NCI-H510A treated with DMSO at 0.1 percent for 48 hours (cell line): ENCODE measurements at places on chromosomes 2 and 18.

DNA sequence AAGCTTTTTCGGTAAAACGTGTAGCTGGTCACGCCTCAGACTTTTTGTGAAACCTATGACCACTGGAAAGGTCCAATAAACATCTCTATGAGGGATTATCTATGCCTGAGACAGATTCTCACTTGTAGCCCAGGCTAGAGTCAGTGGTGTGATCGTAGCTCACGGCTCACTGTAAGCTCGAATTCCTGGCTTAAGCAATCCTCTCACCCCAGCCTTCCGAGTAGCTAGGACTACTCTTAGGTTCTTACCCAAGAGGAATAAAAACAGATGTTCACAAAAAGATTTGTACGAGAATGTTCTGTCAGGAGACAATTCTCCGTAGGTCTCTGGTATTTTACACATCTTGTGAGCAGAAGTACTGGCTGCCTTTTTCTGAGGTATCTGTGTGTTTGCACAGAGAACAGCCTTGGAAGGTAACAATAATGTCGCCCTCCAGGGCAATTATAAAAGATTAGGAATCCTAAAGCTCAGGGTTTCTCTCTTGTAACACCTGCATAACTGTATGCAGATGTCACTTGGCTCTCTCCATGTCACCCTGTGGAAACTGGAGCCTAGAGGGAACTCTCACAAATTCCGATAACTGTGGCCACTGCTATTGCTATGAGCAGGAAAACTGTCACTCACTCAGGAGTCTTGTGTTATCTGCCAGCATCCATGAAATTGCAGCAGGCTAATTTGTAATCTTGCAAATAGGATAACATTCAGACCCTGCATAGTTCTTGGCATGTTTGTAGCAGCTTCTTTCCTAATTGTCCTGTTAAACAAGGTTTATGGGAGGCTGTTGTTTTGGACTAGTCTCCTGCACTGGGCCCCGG is 25.5 kb upstream of the RALBP1 start:
- no peak for DNase-seq

- DNase-seq, result no peak
Measured at GRCh38 chr18:31072175-31072574, 29.6 kb upstream of the DSC3 start.

DNA sequence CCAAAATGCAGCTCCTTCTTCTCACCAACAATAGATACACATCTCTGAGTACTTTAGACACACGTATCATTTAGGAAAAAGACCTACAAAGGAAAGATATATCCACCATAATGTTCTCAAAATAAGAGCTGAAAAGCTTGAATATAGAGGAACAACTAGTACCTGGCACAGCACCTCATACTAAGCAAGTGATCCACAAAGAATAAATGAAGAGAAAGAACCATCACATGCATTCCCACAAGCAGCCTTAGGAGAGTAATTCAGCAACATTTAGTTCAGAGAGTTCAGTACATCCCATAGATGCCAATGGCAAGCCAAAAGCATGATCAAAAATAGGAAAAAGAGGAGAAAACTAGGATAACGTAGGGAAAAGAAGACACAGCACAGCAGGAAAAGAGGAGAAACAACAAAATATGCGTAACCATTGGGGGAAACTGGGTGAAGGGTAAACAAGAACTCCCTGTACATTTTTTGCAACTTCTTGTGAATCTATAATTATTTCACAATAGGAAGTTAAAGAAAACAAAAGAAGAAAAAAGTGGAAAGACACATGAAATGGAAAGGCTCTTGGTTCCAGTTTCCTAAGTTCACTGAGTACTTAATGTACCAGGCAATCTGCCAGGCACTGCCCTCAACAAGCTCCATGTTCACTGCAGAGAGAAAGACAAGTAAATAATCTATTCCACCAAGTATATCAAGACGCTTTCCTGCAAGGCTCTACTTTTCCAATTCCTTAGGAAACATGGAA is 22.3 kb downstream of the CLASP1 start:
- DNase-seq, result no peak

GRCh38 chr2:165787334-165787733 is 6.7 kb downstream of the GALNT3 start:
- DNase-seq, result no peak

- DNase-seq, result no peak
Measured at GRCh38 chr18:21457179-21457535, 143.3 kb downstream of the ESCO1 start.

GRCh38 chr2:62565309-62565908 is 59.4 kb upstream of the TMEM17 start:
- DNase-seq, result peak; percentile 23

DNA sequence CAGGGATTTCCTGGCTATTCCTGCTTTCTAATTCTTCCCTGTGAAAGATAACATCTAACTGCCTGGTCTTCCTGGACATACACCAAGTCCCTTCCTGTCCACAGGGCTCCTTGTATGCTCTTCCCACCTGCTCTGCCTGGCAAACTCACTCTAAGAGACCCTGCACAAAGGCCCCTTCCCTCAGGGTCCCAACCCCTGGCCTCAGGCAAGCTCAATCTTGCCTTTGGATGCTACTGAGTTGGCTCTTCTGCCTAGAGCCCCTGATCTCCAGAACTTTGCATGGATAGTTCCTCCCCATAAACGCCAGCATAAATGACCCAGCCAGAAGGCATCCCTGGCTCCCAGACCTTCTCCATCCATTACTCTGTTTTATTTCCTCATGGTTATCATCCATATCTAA is 98.3 kb upstream of the OTOS start:
- no peak for DNase-seq

DNA sequence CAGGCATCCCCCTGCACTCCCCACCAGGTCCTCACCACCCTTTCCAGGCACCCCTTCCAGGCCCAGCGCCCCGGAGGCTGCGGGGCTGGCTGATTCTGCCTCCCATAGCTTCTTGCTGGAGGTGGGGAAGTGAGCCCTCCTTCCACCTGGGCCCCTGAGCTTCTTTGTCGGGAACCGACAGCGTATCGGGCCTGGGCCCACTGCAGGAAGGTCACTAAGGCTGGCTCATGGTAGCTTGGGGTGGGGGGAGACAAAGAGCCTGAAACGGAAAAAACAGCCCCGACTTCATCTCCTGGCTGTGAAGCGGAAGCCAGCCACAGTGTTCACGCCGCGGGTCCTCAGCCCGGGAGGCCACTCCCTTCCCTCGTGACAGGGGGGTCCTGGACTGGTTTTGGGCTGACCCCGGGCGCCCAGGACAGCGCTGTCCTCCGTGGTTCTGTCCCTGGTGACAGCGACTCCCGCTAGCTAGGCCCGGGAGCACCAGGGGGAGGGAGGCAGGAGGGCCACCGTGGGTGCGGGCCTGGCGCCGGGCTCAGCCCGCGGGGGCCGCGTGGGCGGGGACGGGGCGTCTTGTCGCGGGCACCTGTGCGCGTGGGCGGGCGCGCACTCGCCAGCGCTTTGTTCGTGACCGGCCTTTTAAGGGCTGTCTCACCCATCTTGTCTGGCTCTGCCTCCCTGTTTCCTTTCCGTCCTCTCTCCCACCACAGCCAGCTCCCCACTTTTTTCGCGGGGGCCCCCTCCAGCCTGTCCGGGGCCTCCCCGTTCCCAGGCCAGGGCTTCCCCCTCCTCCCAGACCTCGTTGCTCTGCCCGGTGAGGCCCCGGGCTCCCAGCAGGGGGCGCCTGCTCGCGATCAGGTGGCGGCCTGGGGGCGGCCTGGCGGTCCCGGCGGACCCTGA is 64.9 kb downstream of the DNMT3A start:
- DNase-seq, result no peak

- DNase-seq, result no peak
Measured at GRCh38 chr2:196750291-196750923, 49.1 kb downstream of the GTF3C3 start.

GRCh38 chr2:228630786-228631185 is 449.3 kb upstream of the SPHKAP start:
- DNase-seq, result no peak

GRCh38 chr2:47486841-47487497 is 84.0 kb downstream of the MSH2 start:
- peak; percentile 25 for DNase-seq

DNA sequence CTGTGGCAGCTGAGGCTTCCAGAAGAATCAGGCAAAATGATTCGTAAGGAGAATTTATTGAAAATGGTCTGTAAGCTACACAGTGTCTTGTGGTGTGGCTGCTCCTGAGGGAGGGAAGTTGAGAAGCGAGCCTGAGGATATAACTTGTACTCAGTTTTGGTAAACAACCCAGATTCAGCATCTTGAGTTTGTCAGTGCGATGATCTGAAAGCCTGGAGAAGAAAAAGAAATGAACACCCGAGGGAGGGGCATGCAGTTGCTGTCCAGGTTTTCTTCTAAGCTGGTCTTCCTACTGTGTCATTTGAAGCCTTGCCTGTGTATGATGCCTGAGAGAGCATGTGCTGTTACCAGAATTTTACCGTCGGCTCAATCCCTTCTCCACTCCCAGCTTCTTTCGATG is 87.3 kb downstream of the MAPK4 start:
- DNase-seq, result no peak

- DNase-seq, result no peak
Measured at GRCh38 chr18:62370366-62370765, 45.3 kb downstream of the TNFRSF11A start.

- DNase-seq, result no peak
Measured at GRCh38 chr2:121149384-121149783, 135.6 kb downstream of the TFCP2L1 start.

DNA sequence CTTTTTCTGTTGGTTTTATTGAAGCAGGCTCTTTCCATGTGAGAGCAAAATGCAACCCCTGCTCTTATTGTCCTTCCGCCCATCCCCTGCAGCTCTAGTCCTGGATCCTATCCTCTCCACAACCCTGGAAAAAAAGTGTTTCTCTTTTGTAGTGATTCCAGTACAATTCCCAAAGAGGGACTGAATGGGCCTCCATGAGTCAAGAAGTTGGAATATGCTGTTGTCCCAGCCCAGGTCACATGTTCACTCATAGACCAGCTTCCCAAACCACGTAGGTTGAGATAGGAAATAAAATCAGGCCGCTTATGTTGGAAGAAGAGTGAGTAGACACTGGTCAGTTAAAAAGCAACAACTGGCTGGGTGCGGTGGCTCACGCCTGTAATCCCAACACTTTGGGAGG is 39.4 kb downstream of the CPO start:
- no peak for DNase-seq

- DNase-seq, result no peak
Measured at GRCh38 chr2:26660363-26660962, 19.3 kb upstream of the CIB4 start.

DNA sequence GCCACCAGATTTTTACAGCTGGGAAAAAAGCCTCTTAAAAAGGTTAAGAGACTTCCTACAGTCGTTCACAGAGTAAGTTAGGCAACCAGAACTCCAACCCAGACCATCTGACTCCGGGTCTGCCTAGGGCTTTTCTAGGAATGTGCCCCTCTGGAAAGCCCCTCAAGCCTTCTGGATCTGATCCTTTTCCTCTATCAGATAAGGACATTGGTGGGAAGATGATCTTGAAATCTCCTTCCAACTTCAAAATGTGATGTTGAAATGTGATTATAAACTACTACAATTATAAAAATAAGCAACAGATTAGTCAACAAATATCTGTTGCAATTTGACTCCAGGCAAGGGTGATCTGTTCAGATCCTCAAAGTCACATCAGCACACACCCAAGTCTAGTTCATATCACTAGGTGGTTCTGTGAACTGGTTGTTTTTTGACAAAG is 270.4 kb downstream of the ARHGAP15 start:
- DNase-seq, result no peak

DNA sequence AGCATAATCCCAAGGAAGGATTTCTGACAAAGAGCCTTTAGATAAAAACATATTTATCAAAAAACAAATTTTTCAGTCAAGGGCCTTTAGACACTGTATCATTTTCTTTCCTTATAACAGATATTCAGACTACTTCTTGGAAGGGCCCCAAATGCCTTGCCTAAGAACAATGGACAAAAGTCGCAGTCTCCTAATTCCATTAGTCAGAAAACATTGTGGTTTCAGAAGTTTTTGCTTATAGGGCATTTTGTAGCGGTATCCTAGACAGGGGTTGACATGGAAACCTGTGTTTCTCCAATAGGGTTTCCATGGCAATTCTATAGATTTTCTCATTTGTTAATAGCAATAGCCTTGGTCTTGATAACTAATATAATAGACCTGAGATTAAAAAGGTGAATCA is 36.7 kb upstream of the AGPS start:
- no peak for DNase-seq

DNA sequence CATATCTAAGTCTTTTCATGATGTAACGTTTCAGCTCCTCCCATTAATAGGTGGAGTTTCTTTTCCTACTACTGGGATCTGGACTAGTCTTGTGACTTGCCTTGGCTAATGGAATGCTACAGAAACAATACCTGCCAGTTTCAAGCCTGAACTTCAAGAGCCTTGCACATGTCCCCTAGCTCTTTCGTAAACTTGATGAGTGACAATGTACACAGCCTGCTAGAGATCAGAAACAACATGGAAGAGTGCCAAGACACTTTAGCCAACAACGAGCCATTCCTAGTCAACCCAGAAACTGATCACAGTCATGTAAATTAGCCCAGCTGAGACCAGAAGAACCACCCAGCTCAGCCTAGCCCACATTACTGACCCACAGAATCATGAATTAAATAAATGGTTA is 24.8 kb upstream of the STK39 start:
- DNase-seq, result peak; percentile 84

DNA sequence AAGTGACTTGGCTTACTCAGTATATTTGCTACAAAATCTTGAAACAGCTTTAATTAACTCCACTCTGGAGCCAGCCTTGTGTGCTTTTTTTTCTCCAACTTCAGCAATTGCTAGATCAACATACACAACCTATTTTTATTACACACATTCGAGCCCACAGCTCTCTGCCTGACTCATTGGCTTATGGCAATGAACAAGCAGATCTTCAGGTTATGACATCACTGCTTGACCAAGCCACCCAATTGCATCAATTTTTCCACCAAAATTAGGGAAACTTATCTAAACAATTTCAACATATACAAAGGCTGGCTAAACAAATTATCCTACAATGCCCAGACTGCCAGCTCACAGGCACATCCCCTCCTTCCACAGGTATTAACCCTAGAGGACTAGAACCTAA is 39.6 kb upstream of the PDK1 start:
- no peak for DNase-seq

DNA sequence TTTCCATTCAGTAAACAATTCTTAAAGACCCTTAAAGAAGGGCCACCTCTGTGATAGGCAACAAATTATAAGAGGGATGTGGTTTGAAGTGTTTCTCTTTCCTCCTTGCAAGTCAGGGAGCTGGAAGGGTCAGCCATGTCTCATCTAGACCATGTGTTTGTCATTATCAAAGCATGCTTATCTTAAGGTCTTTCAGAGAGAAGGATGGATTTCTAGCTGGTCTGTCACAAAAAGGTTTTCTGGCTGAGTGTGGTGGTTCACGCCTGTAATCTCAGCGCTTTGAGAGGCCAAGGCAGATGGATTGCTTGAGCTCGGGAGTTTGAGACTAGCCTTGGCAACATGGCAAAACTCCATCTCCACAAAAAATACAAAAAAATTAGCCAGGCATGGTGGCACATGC is 59.2 kb upstream of the PEX13 start:
- no peak for DNase-seq

DNA sequence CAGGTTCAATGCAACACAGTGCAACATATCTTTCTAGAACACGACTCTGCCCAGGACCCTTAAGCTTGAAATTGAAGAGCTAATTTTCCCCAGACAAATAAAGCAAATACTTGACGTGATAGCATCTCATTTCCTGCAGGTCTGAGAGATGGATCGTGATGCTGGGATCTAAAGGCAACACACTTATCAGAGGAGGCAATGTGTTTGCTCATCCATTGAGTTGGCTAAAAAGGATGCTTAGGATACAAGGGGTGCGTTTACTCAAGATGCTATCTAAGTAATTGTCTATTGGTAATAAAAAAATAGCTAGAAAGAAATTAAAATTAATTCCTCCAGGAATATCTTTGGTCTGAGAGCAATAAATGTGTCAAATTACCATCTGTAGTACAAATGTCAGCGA is 129.0 kb downstream of the SOCS6 start:
- DNase-seq, result peak; percentile 85
